Transverse colon (tissue), 4 donors: ENCODE measurements at places on chromosomes 13 and 19. TPM values are rescaled to one million over a fixed set of nuclear protein-coding genes. Genes with fewer than 3 reads are reported as not detected.

DNA sequence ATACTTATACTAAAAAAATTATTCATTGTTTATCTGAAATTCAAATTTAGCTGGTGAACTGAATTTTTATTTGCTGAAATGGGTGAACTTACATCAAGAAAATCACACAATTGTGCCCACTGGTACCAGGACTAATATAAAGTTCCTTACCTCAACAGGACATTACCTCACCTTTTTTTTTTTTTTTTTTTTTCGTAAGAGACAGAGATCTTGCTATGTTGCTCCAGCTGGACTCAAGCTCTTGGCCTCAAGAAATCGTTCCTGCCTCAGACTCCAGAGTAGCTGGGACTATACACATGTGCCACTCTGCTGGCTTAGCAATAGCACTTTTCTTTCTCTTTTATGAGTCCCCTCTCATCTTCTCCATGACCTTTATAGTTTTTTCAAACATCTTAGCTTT lies 22.5 kb upstream of the NDFIP2 start:
- no peak for DNase-seq

DNA sequence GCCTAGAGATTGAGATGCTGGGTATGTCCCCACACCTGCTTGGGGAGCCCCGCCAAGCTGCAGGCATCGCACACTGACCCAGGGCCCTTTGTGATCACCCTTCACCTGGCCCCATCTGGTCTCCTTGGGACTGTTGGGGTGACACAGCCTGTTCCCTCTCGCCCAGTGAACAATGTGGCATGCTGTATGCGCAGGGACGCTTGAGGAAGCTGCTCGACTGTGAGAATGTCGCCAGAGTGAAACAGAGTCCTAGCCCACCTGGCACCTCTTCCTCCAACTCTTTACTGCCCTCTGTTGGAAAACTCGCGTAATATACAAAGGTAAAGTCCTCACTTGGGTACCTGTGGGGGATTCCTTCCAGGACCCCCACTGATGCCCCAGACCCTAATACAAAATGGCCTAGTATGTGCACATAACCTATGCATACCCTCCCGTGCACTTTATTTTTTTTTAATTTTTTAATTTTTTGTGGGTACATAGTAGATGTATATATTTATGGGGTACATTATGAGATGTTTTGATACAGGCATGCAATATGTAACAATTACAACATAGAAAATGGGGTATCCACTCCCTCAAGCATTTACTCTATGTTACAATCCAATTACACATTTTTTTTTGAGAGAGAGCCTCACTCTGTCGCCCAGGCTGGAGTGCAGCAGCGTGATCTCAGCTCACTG lies 9.0 kb downstream of the BLOC1S3 start:
- no peak for DNase-seq

DNA sequence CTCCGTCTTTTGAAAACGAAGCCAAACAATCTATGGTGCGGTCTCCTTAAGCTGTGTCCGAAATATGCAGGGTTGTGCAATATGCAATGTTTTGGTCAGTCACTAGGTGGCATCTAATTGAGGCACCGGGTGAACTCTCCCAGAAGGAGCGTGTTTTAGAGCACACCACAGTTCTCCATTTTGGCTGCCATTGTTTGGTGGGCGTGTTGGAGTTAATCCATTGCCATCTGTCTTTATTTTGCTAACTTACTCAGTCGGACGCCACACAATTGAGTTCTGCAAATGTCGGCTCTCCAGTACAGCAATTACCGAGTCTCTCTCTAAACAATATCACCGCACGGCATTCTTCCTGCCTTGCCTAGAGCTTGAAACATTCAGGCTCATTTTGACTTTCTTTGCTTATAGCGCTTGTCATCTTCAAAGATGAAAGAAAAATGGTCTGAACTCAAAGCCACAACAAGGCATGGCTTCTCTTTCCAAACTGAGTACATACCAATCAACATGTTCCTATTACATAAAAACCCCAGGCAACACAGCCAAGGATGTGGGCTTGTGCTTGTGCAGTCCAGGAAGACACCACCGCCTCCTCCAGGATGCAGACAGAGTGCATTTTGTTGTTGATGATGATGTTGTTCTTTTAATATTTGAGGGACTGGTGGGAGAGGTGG lies 182.0 kb upstream of the SERP2 start:
- peak; percentile 42 for DNase-seq

DNA sequence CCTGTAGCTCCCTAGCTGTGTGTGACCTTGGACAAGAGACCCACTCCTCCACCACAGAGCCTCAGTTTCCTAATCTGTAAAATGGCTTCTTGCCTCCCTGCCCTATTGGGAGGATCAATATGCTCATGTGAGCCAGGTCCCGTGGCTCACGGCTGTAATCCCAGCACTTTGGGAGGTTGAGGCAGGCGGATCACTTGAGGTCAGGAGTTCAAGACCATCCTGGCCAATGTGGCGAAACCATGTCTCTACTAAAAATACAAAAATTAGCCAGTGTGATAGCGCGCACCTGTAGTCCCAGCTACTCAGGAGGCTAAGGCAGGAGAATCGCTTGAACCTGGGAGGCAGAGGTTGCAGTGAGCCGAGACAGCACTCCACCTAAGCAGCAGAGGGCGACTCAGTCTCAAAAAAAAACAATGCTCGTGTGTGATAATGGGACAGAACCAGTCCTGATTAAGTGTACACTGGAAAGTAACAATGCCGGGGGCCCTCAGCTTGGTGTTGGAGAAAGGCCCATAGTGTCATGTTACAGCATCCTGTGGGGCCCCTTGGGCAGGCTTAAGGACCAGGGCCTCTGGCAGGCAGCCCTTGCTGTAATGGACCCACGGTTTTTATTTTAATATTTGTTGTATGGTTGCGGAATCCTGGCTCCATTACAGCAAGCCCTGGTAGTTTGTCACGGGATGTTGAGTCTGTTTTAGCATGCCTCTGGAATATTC lies 6.8 kb downstream of the RPS11 start:
- peak; percentile 43 for DNase-seq

GRCh38 chr19:46180701-46181387 lies 32.8 kb downstream of the IGFL2 start:
- no peak for DNase-seq

- no peak for DNase-seq
Measured at GRCh38 chr19:17323300-17323963, 11.2 kb downstream of the ANO8 start.

DNA sequence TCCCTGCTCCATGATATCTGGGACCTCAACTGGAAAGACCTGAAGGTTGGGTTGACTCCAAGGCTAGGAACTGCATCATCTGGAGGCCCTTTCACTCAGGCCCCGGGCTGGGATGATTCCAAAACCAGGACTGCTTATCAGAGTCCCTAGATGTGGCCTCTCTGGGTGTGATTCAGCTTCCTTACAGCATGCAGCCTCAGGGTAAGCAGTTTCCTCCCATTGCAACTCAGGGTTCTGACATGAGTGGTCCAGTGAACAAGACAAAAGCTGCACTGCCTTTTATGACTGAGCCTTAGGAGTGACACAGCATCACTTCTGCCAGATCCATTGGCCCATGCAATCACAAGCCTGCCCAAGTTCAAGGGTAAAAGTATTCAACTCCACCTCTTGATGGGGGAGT lies 502.8 kb downstream of the COG6 start:
- no peak for DNase-seq

TMEM272 gene
- not detected for total RNA-seq

TSSK6 gene
- 10.5 TPM for total RNA-seq
